ENCODE measurements at places on chromosomes 4 and X.

- DNase-seq, result no peak
Measured at GRCh38 chr4:7186516-7187167, 5.7 kb upstream of the SORCS2 start.

- peak; percentile 16 for DNase-seq
Measured at GRCh38 chrX:123959281-123960063, 2.0 kb upstream of the STAG2 start.

DNA sequence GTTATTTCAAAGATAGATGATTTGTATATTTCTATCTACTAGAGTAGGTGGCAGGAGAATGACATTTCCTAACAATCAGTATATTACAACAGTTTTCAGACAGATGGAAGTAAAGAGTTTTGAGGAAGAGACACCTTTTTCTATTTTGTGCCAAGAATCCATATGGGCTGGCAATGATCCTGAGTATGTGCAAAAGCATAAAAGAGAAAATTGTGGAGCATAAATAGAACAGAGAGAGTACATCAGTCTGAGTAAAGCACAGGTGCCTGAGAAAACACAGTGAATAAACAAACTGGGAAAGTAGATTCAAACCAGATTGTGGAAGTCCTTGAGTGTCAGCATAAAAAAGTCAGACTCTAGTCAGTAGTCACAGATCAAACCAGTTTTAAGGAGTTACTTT lies 96.8 kb upstream of the WDR44 start:
- no peak for DNase-seq

DNA sequence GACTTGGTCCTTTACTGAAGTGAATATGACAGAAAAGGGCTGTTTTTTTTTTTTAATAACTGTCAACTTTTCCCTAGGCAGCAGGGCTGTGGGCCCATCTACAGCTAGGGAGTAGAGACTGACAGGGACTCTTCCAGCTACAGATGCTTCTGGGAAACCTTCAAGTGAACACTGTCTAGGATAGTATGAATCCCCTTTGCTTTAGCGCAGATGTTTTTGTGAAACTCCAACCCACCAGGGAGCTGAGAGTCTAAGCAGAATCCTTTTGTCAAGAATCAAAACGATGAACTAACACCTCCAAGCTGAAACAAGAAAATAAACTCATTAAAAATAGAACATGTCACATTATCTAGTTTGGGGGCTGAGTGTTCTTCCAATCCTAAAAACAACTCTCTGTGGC lies 219.7 kb upstream of the FGF13 start:
- DNase-seq, result no peak

GRCh38 chrX:135951291-135951690 lies 22.5 kb downstream of the MMGT1 start:
- DNase-seq, result no peak

DNA sequence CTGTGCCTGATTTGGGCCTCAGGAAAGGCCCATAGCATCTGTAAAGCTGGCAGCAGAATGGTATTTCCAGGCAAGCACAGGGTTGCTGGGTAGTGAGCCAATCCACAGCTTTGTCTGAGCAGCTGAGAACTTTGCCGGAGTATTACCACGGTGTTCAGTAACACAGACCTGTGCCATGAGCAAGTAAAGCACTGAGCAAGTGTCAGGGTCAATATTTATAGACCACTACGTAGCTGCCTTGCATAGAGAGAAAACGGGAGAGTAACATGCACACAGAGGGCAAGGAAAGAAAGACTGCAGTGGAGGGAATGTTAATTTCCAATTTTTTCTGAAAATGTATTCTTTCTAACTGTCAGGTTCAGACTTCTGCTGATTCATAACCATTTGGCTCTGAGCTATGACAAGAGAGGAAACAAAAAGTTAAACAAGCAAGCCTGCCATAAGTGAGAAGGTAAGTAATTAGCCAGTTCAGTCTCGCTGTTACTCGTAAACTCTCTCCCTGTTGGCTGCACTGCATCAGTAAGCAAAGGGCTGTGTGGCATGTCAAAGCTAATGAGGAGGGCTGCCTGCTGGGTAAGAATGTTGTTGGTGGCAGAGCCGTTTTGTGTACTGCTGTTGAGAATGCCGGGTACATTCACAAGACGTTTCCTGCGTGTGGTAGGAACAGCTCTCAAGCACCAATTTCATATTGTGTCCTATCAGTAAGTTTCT lies 238.1 kb downstream of the BMPR1B start:
- no peak for DNase-seq

All from activated naive CD4-positive, alpha-beta T cell treated with Interleukin-2 at 50 U/mL for 16 hours (primary cell).